ENCODE measurements at places on chromosomes 12 and 14.

DNA sequence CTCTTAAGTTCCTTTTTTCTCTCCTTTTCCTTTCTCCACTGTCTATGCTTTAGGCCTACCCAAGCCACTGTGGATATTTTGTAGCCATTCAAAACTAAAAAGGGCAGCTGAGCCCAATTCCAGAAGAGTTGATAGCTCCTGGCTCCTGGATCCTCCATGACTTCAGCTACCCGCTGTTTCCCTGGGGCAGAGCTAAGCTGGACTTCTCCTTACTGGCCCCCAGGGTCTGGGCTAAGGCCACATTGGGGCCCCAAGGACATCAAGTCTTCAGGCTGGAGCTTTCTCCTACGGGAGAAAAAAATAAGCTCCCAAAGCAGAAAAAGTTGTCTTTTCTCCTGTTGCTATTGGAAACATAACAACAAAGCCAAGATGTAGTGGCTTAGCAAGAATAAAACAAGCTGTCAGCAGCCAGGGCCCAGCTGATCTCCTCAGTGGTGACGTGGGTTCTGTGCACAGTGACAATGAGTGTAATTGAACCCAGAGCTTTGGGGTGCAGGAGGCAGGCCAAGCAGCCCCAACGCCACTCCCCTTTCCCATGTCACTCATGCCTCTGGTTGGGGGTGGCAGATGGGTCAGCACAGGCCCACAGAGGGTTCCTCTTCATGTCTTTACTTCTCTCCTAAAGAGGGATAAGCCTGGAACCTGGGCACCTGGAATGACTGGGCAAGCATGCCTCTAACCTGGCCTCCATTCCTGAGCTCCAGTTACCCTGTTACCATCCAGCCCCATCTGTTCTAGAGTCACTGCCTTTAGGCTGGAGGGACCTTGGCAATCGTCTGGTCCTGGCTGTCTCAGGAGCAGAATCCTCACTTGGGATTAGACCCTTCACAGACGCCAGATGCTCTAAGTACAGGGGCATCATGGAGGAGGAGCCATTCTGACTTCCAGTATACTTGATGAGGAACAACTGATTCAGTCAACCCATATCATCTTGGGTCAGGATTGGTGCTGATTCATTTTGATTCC, 171.2 kb downstream of the ZFP36L1 start:
- DNase-seq: no peak

DNA sequence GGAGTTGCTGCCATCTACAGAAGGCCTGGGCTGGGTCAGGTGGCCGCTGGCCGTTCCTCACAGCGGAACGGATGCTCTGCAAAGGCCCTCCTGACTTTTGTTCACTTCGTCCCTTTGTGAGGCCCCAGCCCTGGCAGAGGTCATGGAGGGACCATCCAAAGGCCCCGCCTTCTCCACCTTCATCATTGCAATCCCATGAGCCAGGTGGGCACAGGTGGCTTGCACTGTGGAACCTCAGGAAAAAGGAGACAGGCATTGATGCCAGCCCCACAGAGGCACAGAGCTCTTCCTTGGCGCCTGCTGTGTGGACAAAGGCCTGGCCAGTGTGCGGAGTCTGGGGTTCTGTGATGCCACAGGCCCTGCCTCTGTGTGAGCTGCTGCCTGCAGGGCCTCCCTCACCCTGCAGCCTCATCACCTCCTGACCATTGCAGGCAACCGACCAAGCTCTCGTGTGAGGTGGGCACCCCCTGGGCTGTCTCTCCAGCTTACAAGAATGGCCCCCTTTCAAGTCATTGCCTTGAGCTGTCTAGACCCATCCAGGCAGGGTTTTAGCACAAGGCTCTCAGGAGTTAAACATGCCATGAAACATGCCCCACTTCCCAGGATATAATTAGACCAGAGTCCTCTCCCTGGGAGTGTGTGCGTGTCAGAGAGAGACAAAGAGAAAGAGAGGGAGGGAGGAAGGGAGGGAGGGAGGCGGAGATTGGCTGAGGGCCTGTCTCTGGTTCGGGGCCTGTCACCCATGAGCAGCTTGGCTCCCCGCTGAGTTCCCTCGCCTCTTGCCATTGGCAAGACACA, 19.3 kb downstream of the NFKBIA start:
- no peak for DNase-seq

- DNase-seq: no peak
These were observed 9.7 kb downstream of the NFATC4 start for GRCh38 chr14:24377657-24378056.

DNA sequence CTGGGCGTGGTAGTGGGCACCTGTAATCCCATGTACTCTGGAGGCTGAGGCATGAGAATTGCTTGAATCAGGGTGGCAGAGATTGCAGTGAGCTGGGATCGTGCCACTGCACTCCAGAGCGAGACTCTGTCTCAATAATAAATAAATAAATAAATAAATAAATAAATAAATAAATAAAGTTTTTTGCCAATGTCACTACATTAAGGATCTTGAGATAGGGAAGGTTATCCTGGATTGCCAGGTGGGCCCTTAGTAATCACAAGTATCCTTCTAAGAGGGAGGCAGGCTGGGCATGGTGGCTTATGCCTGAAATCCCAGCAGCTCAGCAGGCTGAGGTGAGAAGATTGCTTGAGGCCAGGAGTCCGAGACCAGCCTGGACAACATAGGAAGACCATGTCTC, 4.5 kb upstream of the FBXW8 start:
- DNase-seq: no peak

DNA sequence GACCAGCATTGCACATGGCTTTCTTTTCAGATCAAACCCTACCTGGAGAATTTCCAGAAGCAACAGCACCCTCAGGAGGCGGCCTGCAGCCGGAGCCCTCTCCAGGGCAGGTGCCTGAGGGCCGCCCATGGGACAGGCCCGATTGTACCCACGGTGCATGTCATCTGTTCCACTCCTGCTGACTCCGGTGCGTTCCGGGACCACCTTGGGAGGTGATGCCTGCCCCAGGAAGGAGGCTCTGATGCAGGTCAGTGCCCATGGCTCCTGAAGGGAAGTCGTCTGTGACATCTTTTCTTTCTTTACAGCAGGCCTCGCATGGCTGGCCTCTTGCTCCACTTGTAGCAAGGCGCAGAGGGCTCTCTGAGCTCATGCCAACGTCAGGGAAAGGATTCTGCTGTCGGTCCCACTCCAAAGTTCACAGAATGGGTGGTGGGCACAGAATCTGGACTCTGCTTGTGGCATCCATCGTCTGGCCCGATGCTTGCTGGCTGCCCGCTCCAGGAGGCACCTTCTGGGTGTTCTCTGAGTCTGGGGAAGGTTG, 160.7 kb upstream of the RTL1 start:
- DNase-seq: no peak

- peak; percentile 5 for DNase-seq
These were observed 33.7 kb downstream of the PAH start for GRCh38 chr12:102883204-102883799.

GRCh38 chr12:62848418-62848817, 86.5 kb downstream of the PPM1H start:
- no peak for DNase-seq

- DNase-seq: no peak
These were observed 3.1 kb downstream of the PRB4 start for GRCh38 chr12:11307143-11307542.

DNA sequence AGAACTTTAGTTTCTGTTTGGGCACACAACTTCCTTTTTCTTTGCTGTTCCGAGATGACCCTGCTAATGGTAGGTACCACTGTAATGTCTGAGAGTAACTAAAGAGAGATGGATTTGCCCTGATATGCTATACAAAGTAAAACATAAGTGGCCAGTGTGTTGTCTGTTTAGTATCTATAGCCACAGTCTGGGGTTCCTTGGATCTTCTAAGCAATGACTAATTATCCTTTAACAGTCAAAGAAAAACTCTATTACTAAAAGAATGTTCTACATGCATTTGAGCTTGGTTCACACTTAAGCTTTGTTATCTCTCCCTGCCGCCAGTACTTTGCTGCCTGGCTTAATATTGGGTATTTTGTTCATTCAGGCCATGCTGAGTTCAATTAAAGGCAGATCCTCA, 1051.9 kb upstream of the FLRT2 start:
- DNase-seq: no peak

- DNase-seq: no peak
These were observed 129.3 kb downstream of the ZFP36L1 start for GRCh38 chr14:68663385-68664076.

DNA sequence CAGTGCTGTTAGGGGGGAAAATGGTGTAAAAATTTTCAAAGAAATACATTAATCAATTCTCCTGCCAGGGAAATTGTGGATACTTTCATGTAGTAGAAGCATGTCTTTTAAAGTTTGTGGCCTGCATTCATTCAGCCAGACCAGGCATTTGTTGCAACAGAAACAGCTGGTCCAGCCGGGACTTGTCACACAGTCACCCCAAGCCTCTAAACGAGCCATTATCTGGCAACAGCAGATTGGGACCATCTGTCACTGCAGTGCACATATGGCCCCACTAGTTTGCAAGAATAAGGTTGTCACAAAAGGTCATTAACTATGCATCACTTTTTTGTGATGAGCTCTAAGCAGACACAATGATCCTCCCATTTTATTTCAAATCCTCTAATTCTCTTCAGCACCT, 193.9 kb downstream of the PHLDA1 start:
- DNase-seq: no peak

- no peak for DNase-seq
These were observed 20.5 kb downstream of the TAMALIN start for GRCh38 chr12:52027085-52027843.

- no peak for DNase-seq
These were observed 30.5 kb downstream of the DPF3 start for GRCh38 chr14:72863216-72864006.

DNA sequence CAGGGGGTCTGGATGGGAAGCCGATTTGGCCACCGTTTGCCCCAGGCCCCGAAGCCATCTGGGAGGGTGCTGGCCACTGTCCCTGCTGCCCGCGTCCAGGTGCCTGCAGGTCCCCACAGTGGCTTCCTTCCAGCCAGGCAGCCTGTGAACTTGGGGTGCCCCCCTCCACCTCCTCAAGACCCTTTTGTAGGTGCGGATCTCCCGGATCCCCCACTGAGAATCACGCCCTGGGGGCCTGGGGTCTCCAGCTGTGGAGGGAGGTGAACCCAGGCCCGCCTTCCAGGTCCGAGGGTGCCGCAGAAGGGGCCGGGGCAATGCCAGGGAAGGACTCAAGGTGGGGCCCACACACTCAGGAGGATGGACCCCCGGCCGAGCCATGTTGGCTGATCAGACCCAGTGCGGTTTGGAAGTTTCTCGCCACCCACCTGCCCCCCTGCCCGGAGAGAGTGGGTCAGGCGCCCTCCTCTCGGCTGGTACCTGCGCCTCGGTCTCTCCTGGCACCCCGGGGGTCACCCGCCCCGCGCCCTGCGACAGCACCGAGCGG, 1.7 kb downstream of the MMP17 start:
- no peak for DNase-seq

- DNase-seq: no peak
These were observed 122.0 kb downstream of the TMEM117 start for GRCh38 chr12:43957732-43958372.

- peak; percentile 67 for DNase-seq
These were observed 179.0 kb upstream of the RGS6 start for GRCh38 chr14:71753126-71753830.

- DNase-seq: no peak
These were observed 90.0 kb upstream of the EIF5 start for GRCh38 chr14:103243764-103244737.

- DNase-seq: no peak
These were observed 82.2 kb downstream of the PLEKHG7 start for GRCh38 chr12:92784797-92785562.

GRCh38 chr14:74835645-74836250, 40.2 kb downstream of the PROX2 start:
- DNase-seq: no peak

DNA sequence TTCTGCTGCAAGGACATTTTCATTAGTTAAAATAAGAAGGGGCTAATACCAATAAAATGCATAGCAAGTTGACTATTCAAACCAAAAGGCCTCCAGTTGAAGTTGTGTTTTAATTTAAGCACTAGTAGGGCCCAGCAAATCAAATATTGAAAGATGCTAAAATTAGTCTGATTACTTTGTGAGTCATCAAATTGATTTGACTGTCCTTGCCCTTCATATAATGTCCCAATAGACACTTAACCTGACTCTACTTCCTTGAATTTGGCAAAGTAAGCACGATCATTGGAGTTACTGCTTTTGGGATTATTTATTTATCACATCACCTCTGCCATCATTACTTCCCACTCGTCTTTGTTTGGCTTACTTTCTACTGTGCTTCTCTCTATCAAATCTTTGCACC, 798.5 kb downstream of the DIO2 start:
- no peak for DNase-seq

DNA sequence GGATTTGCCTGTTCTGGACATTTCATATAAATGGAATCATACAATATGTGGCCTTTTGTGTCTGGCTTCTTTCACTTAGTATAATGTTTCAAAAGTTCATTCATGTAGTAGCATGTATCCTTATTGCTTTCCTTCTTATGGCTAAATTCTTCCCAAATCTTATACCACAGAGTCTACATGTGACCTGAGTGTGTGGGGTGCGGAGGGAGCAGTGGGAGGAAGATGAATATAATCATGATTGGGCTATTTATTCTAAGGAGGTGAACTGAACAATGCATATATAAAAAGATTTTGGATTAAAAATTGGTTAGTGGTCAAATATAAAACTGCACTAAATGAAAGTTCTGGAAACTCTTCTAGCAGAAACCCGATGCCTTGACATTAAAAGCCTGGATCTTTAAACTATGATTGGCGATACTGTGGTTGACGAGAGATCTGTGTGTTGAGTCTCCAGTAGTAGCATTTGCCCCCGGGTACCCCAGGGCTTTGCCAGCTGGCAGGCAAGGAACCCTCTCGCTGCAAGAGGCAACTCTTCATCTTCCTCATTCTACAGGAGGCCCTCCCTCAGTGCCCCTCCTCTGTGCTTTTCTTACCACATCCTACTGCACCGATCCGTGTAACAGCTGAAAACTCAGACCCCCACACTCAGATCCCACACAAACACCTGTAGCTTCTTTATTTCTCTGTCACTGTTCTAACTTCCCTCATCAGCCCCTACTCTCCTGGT, 2.6 kb downstream of the CYP46A1 start:
- DNase-seq: no peak

DNA sequence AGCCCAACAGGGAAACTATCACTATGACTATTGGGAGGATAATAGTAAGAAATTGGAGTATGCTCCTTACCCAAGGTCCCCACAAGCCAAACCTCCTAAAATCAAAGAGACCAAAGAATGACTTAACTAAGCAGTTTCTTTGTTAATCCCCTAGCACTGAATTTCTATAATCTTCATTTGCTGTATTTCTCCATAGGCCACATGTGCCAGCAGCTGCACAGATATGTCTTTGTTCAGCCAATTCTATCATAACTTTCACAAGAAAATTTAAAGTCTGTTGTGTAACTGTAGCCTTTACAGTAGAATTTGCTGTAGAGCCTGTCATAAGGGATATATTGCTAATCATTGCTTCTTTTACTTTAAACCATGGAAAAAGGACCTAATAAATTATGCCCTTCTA, 104.0 kb downstream of the RIN3 start:
- DNase-seq: no peak

DNA sequence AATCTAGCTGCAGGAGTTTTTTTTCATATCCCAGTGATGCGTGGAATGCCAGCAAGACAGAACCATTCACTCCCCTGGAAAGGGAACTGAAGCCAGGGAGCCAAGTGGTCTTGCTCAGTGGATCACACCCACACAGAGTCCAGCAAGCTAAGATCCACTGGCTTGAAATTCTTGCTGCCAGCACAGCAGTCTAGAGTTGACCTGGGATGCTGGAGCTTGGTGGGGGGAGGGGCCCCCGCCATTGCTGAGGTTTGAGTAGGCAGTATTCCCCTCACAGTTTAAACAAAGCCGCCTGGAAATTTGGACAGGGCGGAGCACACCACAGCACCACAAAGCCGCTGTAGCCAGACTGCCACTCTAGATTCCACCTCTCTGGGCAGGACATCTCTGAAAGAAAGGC, 86.9 kb upstream of the STXBP6 start:
- no peak for DNase-seq

- peak; percentile 58 for DNase-seq
These were observed 37.3 kb upstream of the RCOR1 start for GRCh38 chr14:102554821-102555819.
